CD8-positive, alpha-beta memory T cell (primary cell): ENCODE measurements at places on chromosomes 4 and X.

DNA sequence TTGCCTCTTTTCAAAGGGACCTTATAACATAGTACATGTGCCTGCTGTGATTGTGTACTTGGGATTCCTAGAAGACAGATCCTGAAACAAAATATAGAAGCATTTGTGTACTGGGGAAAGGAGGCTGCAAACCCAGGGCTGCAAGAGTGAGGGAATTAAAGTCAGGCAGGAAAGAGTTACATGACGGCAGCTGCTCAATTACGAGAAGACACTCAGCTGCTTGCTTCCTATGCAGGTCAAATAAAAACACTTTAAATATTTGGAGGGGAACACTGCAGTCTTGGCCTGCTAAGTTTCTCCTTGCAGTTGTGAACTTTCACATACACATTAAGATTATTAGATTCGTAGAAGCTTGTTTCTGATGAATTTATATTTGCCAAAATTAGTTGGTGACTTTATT, 191.9 kb upstream of the CXCL13 start:
- DNase-seq: no peak

- no peak for DNase-seq
Observed at GRCh38 chr4:114108869-114109268, 129.4 kb upstream of the ARSJ start.

- no peak for DNase-seq
Observed at GRCh38 chr4:41496977-41497376, 41.0 kb upstream of the LIMCH1 start.

DNA sequence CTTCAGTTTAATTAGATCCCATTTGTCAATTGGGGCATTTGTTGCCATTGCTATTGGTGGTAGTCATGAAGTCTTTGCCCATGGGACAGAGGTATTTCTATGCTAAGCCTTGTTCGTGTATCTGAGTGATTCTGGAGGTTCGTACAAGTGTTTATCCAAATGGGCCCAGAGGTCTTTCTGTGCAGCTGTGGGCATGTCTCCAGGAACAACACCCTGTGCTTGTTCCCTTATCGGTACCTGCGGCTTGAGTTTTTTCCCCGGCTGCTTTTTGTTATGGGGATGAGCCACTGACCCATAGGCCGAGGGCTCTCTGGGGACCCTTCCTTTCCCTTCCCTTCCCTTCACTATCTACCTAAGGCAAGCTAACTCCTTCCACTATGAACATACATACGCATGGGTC, 81.4 kb upstream of the WDR1 start:
- DNase-seq: no peak

DNA sequence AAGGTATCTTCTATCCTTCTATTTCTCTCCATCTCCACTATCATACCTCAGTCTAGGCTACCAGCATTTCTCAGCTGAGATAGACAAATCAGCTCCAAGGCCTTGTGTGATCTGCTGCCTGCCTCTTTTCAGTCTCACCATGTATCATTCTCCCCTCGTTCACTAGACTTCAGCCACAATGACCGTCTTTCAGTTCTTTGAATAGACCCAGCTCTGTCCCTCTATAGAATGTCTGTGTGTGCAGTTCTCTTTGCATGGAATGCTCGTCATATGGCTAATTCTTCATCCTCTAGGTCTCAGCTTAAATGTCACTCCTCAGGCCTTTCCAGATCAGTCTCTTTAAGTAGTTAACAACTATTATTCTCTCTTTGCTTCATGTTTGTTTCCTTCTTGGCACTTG, 6.5 kb downstream of the IGBP1 start:
- DNase-seq: no peak

DNA sequence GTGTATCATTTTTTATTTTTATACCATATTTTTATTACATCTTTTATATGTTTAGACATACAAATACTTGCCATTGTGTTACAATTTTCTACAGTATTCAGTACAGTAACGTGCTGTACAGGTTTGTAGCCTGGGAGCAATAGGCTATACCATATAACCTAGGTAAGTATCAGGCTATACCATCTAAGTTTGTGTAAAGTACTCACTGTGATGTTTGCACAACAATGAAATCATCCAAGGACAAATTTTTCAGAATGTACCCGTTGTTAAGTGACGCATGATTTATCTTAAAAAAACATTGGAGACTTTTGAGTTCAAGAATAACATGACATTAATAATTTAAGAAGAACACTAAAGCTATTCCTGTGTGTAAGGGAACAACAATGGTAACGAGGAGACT, 96.0 kb upstream of the LEF1 start:
- DNase-seq: no peak

- no peak for DNase-seq
Observed at GRCh38 chrX:13721819-13722519, 12.5 kb downstream of the TRAPPC2 start.

DNA sequence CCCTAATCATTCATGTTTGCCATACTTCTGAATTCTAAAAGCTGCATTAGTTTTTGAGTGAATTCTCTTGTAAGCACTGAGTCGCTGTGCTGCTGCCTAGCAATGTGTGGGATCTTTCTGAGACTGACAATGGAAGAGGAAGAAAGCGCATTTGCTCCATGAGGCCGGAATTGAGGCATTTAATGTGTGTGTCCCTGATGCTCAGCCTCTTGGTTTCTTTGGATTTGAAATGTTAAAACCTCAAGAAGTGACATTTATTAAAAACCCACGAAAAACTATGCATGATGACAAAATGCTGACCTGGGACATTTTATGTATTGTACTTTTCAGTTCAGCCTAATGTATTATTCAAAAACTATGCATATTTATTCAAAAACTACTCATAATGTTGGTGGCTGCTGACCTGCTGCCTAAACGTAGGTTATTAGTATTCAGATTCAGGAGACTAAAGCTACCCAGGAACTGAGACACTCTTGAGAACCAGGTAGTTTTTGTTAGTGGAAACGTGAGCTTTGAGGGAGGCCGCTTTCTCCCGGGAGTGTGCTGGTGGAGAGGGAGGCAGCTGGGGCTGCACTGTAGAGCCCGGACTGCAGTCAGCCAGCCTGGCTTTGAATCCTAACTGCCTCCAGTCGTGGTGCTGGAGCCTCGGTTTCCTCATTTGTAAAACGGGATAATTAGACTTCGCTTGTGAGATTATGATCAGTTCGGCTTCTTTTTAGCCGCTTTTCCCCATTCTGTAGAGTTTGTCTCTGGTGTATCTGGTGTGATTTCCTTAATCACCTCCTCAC, 11.3 kb downstream of the RGS12 start:
- no peak for DNase-seq

DNA sequence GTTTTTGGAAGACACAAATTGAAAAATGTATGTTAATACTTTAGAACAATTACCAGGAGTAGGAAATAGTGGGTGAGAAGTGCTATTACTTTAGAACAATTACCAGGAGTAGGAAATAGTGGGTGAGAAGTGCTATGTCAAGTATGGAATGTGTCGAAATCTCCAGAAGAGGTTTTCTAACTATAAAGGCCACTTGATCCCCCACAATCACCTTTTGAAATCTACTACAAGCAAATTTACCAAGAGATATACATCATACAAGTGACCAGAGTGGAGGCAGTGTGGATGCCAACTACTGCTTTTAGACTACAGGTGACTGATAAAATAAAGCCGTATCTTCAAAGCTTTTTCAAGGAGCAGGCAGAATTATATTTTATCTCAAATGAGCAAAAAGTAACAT, 43.1 kb downstream of the MAB21L2 start:
- DNase-seq: no peak

DNA sequence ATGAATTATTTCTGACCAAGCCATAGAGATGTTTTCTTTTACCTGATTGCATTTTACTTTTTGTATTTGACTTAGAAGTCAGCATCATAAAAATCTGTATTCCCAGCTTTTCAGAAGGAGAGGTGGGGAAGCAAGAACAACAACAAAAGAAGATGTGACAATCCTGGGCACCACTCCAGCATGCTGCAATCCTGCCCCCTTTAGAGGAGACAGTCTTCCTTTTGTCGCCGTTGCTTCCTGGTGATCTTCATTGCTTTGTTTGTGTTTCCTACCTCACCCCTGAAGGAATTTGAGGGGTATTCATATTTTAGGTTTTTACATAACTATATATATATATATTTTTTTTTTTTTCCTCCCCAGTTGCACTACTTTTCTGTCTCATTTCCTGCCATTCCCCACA, 3.7 kb downstream of the QRFPR start:
- DNase-seq: no peak

DNA sequence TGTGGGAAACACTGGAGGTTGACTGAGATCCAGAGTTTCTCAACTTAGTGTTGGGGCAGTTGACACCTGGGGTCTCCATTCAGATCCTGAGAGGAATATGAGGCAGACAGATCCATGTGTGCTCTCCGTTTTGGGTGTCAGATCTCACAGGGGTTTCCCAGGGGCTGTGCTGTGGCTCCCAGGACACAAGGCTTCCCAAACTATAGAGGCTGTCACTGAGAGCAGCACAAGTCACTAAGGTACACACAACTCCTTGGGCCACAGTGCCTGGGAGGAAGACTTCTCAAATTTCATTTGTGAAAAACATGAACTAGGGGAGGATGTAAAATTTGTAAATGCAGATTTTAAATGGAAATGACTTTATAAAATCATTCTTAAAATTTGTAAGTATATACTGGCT, 363.6 kb downstream of the FBXO8 start:
- no peak for DNase-seq

- DNase-seq: no peak
Observed at GRCh38 chr4:23889814-23890341, at the start of gene PPARGC1A. Gene PPARGC1A (minus strand): TSS chr4:23890047. CDS start chr4:23889957, 90 bp downstream.

DNA sequence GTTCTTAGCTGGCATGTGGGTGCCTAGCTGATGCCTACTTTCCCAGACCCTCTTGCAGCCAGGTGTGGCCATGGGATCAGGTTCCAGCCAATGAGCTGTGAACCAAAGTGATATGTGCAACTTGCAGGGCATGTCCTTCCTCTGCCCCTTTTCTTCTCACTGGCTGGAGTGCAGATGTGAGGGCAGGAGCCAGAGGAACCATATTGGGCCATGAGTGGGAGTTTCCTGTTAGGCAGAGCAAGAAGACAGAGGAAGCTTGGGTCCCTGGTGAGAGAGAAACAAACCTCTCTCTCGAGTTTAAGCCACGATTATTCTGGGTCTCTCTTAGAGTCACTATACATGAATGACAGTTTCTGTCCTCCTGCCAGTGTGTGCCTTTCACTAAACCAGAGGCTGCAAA, 120.4 kb upstream of the STX18 start:
- DNase-seq: no peak

GRCh38 chr4:42149004-42149403, 3.5 kb downstream of the BEND4 start:
- DNase-seq: no peak

- DNase-seq: no peak
Observed at GRCh38 chrX:104854188-104854587, 288.2 kb downstream of the IL1RAPL2 start.

DNA sequence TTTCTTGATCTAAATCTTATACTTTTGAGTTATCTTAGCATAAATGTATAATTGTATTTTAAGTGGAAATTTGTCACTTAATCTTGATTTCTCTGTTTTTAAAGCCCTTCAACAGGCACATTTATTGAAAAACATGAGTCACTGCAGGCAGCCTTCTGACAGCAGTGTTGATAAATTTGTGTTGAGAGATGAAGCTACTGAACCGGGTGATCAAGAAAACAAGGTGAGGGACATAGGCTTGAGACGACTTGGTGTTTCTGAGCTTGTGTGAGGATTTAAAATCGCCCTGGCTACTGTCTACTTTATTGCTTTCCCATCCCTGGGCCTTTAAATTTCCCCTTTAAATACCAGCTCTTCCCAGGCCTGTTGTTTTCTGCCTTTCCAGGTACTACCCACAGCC, 55.7 kb downstream of the HTT start:
- DNase-seq: no peak

DNA sequence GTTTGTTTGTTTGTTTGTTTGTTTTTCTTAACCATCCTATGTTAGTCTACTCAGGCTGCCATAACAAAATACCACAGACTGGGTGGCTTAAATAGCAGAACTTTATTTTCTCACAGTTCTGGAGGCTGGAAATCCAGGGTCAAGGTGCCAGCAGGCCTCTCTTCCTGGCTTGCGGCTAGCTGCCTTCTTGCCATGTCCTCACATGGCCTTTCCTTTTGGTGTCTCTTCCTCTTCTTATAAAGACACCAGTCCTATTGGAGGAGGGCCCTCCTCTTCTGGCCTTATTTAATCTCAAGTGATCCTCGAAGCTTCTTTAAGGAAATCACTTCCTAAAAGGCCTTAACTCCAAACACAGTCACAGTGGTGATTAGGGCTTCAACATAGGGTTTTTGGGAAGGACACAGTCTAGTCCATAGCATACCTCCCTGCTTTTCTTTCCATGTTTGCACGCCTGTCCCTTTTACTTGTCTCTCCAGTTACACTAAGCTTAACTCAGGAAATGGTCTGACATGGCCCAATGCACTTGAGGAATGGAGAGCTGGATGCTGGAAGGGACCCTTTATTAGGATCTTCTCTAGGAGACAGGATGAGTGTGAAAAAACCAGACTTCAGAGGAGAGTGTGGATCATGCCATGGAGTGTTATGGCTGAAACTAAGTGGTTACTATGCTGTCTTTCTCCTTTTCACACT, 36.0 kb upstream of the MGST2 start:
- no peak for DNase-seq

DNA sequence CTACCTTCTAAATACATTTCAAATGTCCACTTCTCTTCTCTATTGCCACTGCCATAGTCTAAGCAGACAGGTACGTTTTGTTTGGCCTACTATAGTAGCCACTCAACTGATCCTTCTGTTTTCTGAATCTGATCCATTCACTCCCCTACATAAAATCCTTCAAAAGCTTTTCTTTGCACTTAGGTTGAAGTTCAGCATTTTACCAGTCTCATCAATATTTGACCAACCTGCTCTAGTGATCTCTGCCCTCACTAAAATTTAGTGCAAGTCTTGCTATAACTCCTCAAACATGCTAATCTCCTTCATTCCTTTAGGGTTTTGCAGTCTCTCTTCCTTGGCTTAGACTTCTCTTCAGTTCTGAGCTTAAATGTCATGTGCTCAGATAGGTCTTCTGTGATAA, 33.4 kb downstream of the EGF start:
- DNase-seq: no peak

GRCh38 chrX:16999275-16999674, 52.8 kb downstream of the REPS2 start:
- DNase-seq: no peak

DNA sequence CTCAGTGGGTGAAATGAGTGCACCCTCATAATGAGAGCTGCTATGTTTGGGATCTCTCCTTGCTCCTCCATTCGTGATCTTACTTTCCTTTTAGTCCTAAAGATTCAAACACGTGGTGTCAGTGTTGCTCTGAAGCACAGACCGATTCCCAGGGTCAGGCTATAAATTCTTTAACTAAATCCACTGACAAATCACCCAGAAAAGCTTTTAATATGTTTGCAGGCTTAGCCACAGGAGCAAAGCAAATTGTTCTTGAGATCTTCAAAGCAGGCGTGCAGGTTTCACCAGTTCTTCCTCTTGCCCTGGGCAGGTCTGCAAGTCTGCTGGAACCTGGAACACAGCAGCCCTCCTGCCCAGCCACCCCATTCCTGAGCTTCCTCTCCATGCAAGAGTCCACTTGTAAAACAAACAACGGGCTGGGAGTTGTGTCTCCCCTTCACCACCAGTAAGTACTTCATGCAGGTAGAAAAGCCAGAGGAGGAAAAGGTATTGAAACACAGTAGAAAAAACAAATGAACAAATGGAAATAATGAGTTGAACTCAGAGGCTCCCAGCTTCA, 70.1 kb upstream of the ENPP6 start:
- no peak for DNase-seq

GRCh38 chrX:331151-331824, 12.7 kb upstream of the GTPBP6 start:
- no peak for DNase-seq

GRCh38 chrX:39504850-39505259, 592.9 kb downstream of the BCOR start:
- no peak for DNase-seq

- no peak for DNase-seq
Observed at GRCh38 chr4:25863831-25864418, 1.1 kb upstream of the SEL1L3 start.
